ENCODE measurements at places on chromosomes 4 and X. TPM values are rescaled to one million over a fixed set of nuclear protein-coding genes. Genes with fewer than 3 reads are reported as not detected.

GRCh38 chr4:40552536-40552935 lies 77.1 kb downstream of the RBM47 start:
- DNase-seq, result no peak

- peak; percentile 19 for DNase-seq
Observed at GRCh38 chr4:26619784-26620183, 35.9 kb downstream of the TBC1D19 start.

DNA sequence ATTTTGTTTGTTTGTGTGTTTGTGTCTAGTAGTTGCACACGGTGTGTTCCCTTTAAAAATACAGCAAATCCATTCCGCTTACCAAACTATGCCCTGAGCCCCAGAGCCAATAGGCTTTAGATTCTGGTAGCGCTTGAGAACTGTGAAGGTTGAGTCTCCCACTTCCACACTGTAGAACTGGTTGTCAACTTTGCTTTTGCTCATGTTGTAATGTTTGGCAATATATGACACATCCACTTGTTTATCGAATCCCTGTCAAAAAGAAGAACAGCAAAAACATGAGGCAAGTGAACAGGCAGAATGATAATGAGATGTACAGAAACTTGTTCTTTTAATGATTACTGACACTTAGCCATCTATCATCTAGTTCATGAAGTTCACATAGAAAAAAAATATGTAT lies 200.6 kb downstream of the MAPK10 start:
- no peak for DNase-seq

DNA sequence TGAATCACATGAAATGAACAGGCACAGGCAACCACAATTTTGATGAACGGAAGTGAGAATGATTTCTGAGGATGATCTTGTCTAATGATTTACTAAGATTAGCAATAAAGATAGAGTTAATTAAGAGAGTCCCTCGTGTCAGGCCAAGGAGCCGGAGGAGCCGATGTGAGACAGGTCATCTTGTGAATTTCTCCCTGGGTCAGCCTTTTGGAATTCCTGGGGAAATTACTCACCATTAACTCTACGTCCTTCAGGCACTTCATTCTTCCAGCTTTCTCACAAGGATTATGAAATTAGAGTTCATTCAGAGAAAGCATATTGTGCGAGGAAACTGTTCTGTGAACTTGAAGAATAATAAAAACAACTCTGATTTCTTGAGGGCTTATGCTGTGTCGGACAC lies 86.7 kb downstream of the PSAPL1 start:
- no peak for DNase-seq

GRCh38 chrX:130109429-130110378 lies 593 bp downstream of the ELF4 start:
- DNase-seq, result peak; percentile 39

DNA sequence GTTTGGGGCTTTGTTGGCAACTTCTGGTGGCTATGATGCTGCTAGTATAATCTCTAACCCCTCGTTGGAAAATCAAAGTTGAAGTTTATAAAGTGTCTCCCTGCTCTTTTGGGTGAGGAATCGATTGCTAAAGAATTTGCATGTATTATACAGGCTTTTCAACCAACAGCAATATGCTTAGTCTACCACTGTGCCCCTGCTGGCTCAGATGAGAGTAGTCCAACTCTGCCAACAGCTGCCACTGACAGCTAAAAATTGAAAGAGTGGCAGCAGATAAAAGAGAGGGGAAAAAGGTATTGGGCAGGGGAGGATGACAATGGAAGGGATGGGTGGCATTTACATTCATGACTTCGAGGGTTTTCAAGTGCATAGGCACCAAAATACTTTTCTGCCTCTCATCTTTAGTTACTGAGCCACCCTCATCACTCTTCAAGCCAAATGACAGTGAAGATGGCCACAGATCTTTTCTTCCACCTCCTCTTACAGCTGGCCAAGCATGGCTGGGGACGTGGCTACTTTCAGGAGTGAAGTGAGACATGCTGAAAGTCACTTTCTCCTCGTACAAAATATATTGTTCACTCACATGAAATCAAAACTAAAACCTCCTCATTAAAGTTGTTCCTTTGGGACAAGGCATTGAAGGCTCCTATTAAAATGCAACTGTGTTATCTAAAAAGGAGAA lies 2.7 kb upstream of the GRIA3 start:
- DNase-seq, result no peak

DNA sequence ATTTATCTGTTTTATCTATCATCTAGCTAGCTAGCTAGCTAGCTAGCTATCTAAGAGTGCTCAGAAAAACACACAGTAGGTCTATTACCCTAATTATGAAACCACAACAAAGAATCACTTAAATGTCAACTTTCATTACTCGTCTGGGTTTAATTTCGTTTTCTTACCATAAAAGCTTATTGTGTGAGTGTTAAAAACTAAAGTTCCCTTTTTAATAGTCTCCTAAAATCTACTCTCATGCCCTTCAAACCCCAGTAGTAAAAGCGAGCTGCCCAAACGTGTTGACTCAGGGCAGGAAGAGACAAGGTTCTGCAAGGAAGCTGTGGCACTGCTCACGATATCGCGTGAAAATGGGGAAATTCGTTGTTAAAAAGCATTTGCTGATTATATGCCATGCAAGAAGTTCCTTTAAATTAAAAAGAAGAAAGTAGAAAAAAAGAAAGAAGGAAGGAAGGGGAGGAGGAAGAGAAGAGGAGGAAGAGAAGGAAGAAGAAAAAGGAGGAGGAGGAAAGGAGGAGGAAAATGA lies 595 bp downstream of the MBNL3 start:
- peak; percentile 46 for DNase-seq

GRCh38 chr4:186342582-186342981 lies 76.6 kb downstream of the F11 start:
- DNase-seq, result no peak

DNA sequence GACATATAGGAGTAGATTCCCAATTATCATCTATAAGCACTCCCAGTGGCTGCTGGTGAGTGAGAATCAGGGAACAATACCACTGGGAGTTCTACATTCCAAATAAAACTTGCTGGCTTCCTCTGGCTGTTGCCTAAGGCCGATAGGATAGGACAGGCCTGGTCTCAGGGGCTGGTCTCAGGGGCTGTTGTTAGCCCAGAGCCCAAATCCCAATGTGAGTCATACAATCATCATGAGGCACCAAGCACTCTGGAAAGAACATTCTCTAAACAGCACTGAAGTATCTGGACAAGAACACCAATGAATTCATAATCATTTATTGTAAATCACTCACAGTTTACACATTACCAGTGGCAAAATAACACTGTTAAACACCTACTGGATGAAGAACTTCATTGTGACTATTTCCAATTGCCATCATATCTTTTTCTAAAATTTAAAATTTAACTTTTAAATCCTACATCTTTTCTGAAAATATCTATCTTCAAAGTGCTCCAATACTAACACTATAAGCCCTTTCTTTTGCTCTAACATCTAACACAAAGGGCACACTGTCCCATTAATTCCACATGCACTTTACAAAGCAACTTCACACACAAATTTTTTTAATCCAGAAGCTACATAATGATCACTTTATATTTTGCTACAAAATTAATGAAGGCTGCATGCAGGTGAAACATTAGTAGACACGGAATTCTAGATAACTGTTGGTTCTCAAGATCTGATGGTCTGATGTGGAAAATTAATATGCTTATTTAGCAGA lies 67.6 kb upstream of the TMEM150C start:
- peak; percentile 76 for DNase-seq

DNA sequence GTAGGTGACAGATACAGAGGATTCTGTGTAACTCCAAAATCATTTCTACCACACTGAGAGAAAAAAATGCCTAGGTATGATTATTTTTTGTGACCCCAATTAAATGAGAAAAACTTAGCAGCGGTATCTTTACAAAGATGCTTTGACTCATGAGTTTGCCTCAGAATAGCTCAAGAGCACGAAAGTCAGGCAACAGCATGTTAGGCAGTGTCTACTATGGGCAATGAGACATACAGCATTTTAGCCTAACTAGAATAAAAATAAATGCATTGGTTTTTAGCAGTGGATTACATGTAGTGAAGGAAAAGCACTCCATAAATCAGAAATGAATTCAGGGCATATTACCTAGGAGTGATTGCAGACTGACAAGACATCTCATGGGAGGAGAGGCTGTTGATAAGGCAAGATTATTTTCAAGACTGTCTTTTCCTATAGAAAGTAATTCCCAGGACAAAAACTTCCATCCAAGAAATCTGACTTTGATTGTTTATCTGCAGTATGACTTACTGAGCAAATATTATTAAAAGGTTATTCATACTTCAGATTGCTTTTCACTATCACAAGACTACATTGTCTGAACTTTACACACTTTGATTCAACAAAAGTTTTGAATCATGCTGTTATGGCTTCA lies 3.6 kb downstream of the ANXA10 start:
- DNase-seq, result no peak

GRCh38 chr4:109690690-109691410 lies 12.4 kb downstream of the CASP6 start:
- DNase-seq, result no peak

DNA sequence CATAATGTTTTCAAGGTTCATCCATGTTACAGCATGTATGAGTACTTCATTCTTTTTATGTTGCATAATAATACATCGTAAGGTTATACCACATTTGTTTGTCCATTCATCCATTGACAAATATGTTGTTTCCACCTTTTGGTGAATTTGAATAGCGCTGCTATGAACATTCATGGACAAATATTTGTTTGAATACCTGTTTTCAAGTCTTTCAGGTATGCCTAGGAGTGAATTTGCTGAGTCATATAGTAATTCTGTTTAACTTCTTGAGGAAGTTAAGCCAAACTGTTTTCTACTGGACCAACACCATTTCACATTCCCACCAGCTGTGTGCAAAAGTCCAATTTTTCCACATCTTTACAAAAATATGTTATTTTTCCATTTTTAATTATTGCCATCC lies 31.5 kb downstream of the IRS4 start:
- DNase-seq, result no peak

DNA sequence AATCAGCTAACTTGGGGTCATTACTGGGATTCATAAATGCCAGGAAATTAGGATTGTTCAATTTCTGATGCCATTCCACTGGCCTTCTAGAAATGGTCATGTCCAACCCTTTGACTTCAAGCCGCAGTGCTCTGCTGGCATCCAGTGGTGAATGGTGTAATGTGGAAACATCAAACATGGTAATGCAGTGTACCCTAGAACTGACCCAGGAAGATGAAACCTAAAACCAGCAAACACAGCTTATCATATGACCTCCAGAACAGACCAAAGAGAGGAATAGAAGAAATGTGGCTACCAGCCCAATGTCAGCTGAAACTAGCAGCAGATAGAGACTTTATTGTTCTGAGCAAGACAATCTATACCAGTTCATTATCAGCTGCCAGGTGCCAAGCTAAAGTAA lies 13.8 kb downstream of the CXCL13 start:
- DNase-seq, result peak; percentile 54

GRCh38 chr4:145852256-145852839 lies 86.3 kb downstream of the ZNF827 start:
- no peak for DNase-seq

DNA sequence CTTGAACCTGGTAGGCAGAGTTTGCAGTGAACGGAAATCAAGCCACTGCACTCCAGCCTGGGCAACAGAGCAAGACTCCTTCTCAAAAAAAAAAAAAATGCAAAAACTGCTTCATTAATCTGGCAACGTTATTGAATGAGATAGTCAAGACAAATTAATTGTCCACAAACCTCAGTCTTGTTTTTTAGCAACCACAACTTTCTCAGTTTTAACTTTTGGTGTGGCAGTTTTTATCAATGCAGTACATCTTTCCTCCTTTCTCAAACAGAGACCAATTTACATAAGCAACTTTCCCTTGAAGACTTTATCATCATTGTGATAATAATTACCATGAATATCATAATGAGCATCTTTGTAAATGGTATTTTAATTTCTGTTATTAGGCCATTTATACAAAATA lies 61.7 kb upstream of the GALNTL6 start:
- DNase-seq, result no peak

GRCh38 chr4:18213576-18214198 lies 192.1 kb upstream of the LCORL start:
- no peak for DNase-seq

DNA sequence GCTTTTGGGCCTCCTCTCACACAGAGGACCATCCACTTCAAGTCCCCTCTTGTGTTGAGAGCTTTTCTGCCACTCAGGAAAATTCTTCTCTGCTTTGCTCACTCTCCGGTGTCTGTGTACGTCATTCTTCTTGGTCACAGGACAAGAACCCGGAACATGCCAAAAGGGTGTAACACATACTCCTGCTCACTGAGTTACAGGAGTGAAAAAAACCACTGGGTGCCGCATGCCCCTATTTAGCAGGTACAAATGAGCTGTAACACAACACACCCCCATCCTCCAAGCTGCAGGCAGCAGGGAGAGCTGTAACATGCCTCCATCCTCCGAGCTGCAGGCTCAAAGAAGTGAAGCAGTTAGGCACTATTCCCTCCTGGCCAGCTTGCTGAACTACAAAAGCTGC lies 13.0 kb upstream of the CXCL2 start:
- DNase-seq, result no peak

DNA sequence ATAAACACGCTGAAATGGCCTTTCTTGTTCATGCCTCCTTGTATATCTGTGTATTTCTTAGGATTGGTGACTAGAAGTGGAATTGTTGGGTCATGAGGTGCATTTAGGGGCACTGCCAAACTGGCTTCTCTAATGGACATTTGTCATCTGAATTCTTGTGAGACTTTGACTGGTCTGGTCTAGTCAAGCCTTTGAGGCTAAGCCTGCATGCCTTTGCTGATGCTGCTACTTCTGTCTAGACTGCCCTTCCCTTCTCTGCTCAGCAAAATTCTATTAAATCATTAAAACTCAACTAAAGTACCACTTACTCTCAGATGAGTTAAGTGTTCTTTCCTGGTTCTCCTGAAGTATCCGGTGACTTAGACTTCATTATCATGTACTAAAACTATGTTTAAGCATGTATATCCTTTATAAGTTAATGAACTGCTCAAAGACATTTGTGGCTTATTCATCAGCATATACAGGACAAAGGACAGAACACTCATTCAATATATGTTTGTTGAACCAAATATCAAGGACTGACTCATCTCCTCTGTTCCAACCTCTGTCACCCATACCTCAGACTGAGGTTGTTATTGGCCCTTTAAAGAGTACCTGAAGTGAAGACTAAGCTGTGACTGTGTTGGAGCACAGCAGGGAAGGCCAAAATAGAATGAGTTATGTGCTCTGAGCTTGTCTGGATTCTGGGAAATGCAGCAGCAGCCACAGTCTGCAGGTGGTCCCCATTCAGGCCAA lies 9.0 kb downstream of the TCEAL1 start:
- DNase-seq, result no peak

- DNase-seq, result no peak
Observed at GRCh38 chr4:20813700-20814099, 113.4 kb downstream of the PACRGL start.

- DNase-seq, result no peak
Observed at GRCh38 chr4:26424153-26424552, 66.1 kb downstream of the CCKAR start.

- no peak for DNase-seq
Observed at GRCh38 chrX:111288841-111289240, 18.6 kb upstream of the CAPN6 start.

GRCh38 chr4:159444678-159445077 lies 341.8 kb downstream of the RAPGEF2 start:
- peak; percentile 77 for DNase-seq

- DNase-seq, result no peak
Observed at GRCh38 chr4:6990661-6991060, 52.5 kb upstream of the TADA2B start.

USP51 gene
- total RNA-seq, result 1.0 TPM

UBE2K gene
- 23.1 TPM for total RNA-seq

TGIF2LX gene
- total RNA-seq, result not detected
